ENCODE measurements at places on chromosomes 5 and 9.

DNA sequence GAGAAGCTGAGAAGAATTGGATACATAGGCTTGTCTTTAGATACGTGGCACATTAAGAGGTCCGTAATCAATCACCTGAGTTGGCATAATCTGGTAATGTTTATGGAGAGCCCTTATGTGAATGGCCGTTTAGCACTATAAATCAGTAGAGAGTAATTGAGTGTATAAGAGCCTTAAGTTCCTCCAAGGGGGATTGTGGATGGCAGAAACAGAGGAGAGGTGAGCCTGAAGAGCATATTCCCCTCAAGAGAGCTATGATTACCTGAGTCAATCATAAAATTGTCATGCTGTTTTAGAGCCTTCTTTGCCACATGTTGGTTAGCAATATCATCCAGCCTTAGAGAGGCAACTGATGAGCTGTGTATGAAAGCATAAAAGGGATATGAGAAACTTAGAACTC, 58.8 kb downstream of the FOCAD start:
- no peak for DNase-seq

GRCh38 chr5:135462304-135462703, 10.2 kb upstream of the TIFAB start:
- no peak for DNase-seq

DNA sequence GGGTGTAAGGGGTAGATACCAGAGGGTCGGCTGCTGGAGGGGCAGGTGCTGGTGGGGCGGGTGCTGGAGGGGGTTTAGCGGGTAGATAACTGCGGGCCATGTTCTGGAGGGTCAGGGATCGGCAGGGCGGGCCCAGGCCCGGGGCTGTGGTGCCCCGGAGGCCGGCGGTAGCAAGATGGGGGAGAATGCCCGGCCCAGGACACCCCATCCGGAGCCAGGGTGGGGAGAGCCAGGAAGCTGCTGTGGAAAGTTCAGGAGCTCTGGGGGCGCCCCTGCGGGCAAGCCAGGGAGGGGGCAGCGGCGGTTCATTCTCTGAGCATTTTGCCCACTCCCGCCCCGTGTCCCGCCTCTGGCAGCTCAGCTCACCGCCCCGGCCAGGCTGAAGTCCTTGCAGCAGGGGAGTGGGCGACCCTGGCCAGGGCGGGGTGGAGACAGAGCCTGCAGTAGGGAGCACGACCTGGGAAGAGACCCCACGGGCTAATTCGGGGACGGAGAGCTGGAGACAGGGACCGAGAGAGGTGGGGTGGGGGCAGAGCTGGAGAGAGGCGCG, 538 bp downstream of the PRRT1B start:
- no peak for DNase-seq

DNA sequence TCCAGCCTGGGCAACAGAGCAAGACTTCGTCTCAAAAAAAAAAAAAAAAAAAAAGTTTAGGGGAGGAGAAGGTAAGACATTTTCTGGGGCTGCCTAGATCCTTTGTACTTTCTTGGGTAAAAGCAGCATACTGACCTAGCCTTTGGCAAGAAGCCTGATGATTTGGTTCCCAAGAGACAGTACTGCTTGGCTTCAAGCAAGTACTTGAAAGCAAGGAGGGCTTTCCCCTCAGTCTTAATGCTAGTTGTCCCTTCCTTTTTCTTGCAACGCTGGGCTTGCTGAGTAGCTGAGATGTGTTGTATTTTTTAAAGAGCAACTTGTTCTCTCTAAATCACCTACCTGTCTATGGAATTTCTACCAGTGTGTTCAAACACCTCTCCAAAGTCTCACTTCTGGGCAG, 76.2 kb downstream of the INSYN2B start:
- no peak for DNase-seq

GRCh38 chr5:34447424-34447823, 208.7 kb upstream of the RAI14 start:
- DNase-seq = no peak

All from brain pericyte (primary cell).